ENCODE measurements at places on chromosomes 1 and 21. TPM values are rescaled to one million over a fixed set of nuclear protein-coding genes. Genes with fewer than 3 reads are reported as not detected.
A peak's percentile ranks its signal among the peaks of the same experiment; 100 is the strongest.

Gene NMNAT1
- total RNA-seq: 7.9 TPM

- DNase-seq: no peak
- H3K27me3 ChIP-seq: no peaks in the 10 kb centered on the region
- H3K4me3 ChIP-seq: no peak overlapping the region
- no peaks in the 10 kb centered on the region for H3K36me3 ChIP-seq
- H3K27ac ChIP-seq: no peak overlapping the region
These were observed 71.2 kb upstream of the RGL1 start for GRCh38 chr1:183733715-183734114.

GRCh38 chr21:37264808-37265207 is 2.3 kb downstream of the VPS26C start:
- DNase-seq: no peak
- no peaks in the 10 kb centered on the region for H3K27me3 ChIP-seq
- H3K4me3 ChIP-seq: no peak overlapping the region
- H3K4me1 ChIP-seq: peaks cover 6% of the 10 kb centered on the region
- H3K27ac ChIP-seq: no peak overlapping the region
- no peaks in the 10 kb centered on the region for H3K36me3 ChIP-seq

Gene CENPS
- 15.5 TPM for total RNA-seq

Gene SPRR1B
- not detected for total RNA-seq

DNA sequence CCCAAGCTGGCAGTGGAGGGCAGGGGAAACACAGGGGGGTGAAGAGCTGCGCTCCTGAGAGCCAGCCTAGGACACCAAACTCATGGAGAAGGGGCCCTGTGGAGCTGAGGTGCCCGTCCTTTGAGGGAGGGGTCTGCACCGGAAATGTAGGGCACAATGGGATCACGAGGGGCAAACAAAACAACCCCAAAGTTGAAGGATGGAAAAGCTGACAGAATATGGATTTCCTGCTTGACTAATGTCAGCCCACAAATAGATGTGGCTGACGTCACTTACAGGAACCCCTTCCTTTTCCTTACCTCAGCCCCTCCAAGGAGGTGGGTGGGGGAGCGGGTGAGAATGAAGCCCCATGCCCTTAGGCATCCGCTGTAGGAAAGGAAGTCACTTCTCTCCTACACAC is 110.9 kb downstream of the KCNN3 start:
- peaks cover 13% of the 10 kb centered on the region for H3K27me3 ChIP-seq
- no peak for DNase-seq
- no peak overlapping the region for H3K4me3 ChIP-seq
- no peaks in the 10 kb centered on the region for H3K36me3 ChIP-seq
- peaks cover 3% of the 10 kb centered on the region for H3K4me1 ChIP-seq
- H3K27ac ChIP-seq: no peak overlapping the region

- no peak overlapping the region for H3K27ac ChIP-seq
- H3K4me1 ChIP-seq: no peaks in the 10 kb centered on the region
- H3K36me3 ChIP-seq: no peaks in the 10 kb centered on the region
These were observed 8.1 kb upstream of the ZNF687 start for GRCh38 chr1:151273924-151274466.

DNA sequence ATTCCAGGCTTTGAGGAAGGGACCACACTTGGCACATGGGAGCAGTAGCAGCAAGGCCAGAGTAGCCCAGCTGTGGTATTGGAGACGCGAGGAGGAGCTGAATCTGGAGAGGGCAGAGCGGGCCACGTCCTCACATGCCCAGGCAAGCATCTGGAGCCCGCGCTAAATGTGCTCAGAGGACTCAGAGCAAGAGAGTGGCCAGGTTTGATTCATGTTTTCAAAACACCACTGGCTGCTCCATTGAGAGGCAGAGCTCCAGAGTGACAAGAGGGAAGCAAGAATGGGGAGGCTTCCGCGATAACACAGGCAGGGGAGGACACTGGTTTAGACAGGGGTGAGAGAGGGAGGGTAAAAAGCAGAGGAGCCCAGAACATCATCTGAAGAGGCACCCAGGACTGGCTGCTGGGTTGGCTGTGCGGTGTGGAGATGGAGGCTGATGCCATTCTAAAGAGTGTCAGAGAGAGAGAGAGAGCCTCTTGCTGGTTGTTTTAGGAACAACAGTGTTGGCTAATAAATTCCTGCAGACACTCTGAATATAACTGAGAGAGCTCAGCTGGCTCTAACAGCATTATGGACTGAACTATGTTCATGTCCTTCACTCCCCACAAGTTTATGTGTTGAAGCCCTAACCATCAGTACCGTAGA is 32.3 kb downstream of the RCAN1 start:
- no peaks in the 10 kb centered on the region for H3K36me3 ChIP-seq
- DNase-seq: peak; percentile 54
- H3K4me3 ChIP-seq: no peak overlapping the region

Gene SPRR3
- 1.9 TPM for total RNA-seq

- no peaks in the 10 kb centered on the region for H3K4me1 ChIP-seq
- H3K27ac ChIP-seq: no peak overlapping the region
- H3K27me3 ChIP-seq: peaks cover 19% of the 10 kb centered on the region
- H3K36me3 ChIP-seq: no peaks in the 10 kb centered on the region
- H3K4me3 ChIP-seq: no peak overlapping the region
- no peak for DNase-seq
These were observed 119.8 kb upstream of the ZBTB40 start for GRCh38 chr1:22331618-22332423.

- H3K4me1 ChIP-seq: no peaks in the 10 kb centered on the region
- H3K27me3 ChIP-seq: no peaks in the 10 kb centered on the region
- DNase-seq: no peak
- H3K4me3 ChIP-seq: no peak overlapping the region
- no peak overlapping the region for H3K27ac ChIP-seq
These were observed 654.9 kb upstream of the PKN2 start for GRCh38 chr1:88029142-88029541.

GRCh38 chr1:169574336-169574735 is 11.9 kb downstream of the F5 start:
- no peaks in the 10 kb centered on the region for H3K4me1 ChIP-seq
- no peak for DNase-seq
- H3K27me3 ChIP-seq: peaks cover 13% of the 10 kb centered on the region
- H3K4me3 ChIP-seq: no peak overlapping the region
- no peaks in the 10 kb centered on the region for H3K36me3 ChIP-seq

DNA sequence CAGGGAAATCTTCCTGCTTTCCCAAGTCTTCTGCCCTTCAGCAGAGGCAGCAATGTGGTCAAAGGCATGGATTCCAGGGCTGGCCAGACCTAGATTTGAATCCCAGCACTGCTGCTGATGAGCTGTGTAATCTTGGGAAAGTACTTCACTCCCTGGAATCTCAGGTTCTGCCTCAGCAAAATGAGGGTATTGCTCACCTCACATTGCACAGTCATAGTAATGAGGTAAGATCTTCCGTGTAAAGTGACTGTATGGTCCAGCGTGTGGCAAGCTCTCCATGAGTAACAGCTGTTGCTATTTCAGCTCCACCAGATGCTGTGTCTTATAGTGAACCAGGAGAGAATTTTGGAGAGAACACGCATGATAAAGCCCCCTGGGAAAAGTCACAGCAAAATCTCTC is 56.1 kb upstream of the F3 start:
- DNase-seq: no peak
- no peak overlapping the region for H3K4me3 ChIP-seq
- H3K27ac ChIP-seq: no peak overlapping the region

- no peaks in the 10 kb centered on the region for H3K27me3 ChIP-seq
- H3K4me3 ChIP-seq: no peak overlapping the region
- peak overlapping the region; percentile 21 for H3K27ac ChIP-seq
- peaks cover 18% of the 10 kb centered on the region for H3K4me1 ChIP-seq
- DNase-seq: no peak
- H3K36me3 ChIP-seq: no peaks in the 10 kb centered on the region
These were observed 78.5 kb downstream of the PLXNA2 start for GRCh38 chr1:208165659-208166058.

DNA sequence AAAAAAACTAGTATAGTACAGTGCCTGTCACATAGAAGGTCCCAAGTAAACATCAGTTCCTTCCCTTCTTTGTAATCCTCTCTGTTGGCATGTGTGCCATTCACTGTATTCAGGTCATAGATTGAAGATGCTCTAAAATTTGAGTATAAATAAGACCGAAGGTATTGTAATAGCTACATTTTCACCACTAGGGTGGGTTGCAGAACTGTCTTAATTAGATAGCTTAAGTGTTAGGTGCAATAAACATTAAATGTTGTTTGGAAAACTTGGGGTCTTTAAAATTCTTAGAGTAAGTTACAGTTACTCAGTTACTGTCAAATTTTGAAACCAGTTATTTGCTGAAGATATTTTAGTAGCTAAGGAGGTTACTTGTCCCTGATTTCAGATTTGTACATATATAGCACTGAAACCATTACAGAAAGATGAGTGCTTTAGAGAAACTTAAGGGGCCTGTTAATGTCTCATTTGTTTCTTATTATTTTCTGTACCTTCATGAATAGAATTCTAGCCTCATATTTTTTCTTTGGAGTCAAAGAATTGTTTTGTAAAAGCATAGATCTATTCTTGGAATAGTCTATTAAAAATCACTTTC is 24.3 kb downstream of the PER3 start:
- no peak overlapping the region for H3K27ac ChIP-seq
- peaks cover 25% of the 10 kb centered on the region for H3K36me3 ChIP-seq
- no peak overlapping the region for H3K4me3 ChIP-seq
- H3K4me1 ChIP-seq: no peaks in the 10 kb centered on the region
- peak; percentile 23 for DNase-seq

DNA sequence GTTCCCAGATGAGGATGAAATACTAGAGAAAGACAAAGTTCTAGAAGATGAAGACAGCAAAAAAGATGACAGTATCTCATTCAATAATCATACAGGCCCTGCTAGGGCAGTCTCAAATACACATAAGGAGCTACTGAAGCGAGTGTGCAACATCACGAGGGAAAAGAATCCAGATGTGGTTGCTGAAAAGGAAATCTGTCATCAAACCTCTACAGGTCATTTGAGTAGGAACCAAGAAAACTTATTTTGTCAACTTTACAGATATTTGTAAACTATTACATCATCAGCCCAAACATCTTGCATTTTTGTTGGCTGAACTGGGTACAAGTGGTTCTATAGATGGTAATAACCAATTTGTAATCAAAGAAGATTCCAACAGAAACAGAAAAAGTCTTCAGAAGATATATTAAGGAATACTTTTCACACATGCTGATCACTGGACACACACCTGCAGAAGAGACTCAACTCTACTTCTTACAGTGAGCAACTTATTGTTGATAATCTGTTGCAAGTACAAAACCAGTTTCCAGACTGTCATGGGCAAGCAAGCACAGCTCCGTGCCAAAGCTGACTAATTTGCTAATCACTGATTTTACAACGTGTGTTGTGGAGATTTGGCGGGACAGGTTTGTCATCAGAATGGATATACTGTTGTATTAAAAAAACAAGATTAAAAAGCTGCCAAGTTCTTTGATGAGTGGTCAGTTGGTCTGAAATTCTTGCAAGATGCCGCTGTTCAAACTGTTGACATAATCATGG is 42.1 kb downstream of the TRIM33 start:
- no peaks in the 10 kb centered on the region for H3K36me3 ChIP-seq
- H3K27me3 ChIP-seq: no peaks in the 10 kb centered on the region
- H3K4me1 ChIP-seq: peaks cover 6% of the 10 kb centered on the region
- H3K4me3 ChIP-seq: no peak overlapping the region

Gene ELAVL4
- 0.74 TPM for total RNA-seq

GRCh38 chr1:96971849-96972602 is 250.4 kb downstream of the PTBP2 start:
- no peaks in the 10 kb centered on the region for H3K27me3 ChIP-seq
- no peak overlapping the region for H3K27ac ChIP-seq
- no peaks in the 10 kb centered on the region for H3K4me1 ChIP-seq
- peak; percentile 35 for DNase-seq

- DNase-seq: peak; percentile 27
- peaks cover 5% of the 10 kb centered on the region for H3K4me1 ChIP-seq
- H3K27ac ChIP-seq: no peak overlapping the region
- H3K36me3 ChIP-seq: peaks cover 7% of the 10 kb centered on the region
- no peak overlapping the region for H3K4me3 ChIP-seq
These were observed 26.2 kb downstream of the SLC66A1 start for GRCh38 chr1:19338323-19338762.

- no peaks in the 10 kb centered on the region for H3K27me3 ChIP-seq
- peaks cover 13% of the 10 kb centered on the region for H3K4me1 ChIP-seq
- H3K27ac ChIP-seq: no peak overlapping the region
- no peak overlapping the region for H3K4me3 ChIP-seq
- peak; percentile 40 for DNase-seq
These were observed 87.8 kb downstream of the HLX start for GRCh38 chr1:220966881-220967611.

Gene NBPF10
- 1.9 TPM for total RNA-seq

DNA sequence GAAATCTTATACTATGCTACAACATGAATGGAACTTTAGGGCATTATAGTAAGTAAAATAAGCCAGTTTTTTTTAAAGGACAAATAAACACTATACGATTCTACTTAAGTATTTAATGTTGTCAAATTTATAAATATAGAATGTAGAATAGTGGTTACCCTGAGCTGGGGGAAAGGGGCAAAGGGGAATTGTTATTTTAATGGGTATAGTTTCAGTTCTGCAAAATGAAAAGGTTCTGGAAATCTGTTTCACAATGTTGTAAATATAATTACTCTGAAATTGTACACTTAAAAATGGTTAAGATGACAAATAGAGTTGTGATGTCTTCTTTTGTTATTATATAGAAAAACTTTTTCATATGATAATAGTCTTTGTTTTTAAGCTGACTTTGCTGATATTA is 366.3 kb downstream of the MRPL39 start:
- no peak for DNase-seq
- no peak overlapping the region for H3K4me3 ChIP-seq
- H3K4me1 ChIP-seq: no peaks in the 10 kb centered on the region
- H3K27ac ChIP-seq: no peak overlapping the region

Gene OR2AK2
- not detected for total RNA-seq

- no peak overlapping the region for H3K27ac ChIP-seq
- no peaks in the 10 kb centered on the region for H3K36me3 ChIP-seq
- no peak overlapping the region for H3K4me3 ChIP-seq
- H3K4me1 ChIP-seq: peaks cover 8% of the 10 kb centered on the region
These were observed 800 bp upstream of the FAM163A start for GRCh38 chr1:179742291-179742690.

Gene HIPK1
- total RNA-seq: 84.1 TPM

- H3K4me1 ChIP-seq: peaks cover 3% of the 10 kb centered on the region
- no peak overlapping the region for H3K27ac ChIP-seq
- H3K36me3 ChIP-seq: no peaks in the 10 kb centered on the region
- H3K4me3 ChIP-seq: no peak overlapping the region
These were observed 129.7 kb upstream of the FAM72C start for GRCh38 chr1:144101397-144102045.

GRCh38 chr1:119329541-119330461 is 38.8 kb upstream of the HAO2 start:
- H3K4me3 ChIP-seq: no peak overlapping the region
- H3K27ac ChIP-seq: no peak overlapping the region
- H3K27me3 ChIP-seq: no peaks in the 10 kb centered on the region
- peak; percentile 61 for DNase-seq
- H3K36me3 ChIP-seq: no peaks in the 10 kb centered on the region

Gene DEPDC1
- 0.46 TPM for total RNA-seq

All from lung (tissue), 17 donors.